ENCODE measurements at places on chromosomes 7 and 10.

GRCh38 chr10:31959461-31960173 is 31.0 kb upstream of the ARHGAP12 start:
- DNase-seq = no peak

GRCh38 chr10:11141571-11142091 is 124.0 kb downstream of the CELF2 start:
- no peak for DNase-seq

GRCh38 chr10:128053356-128053755 is 72.9 kb downstream of the MKI67 start:
- DNase-seq = no peak

- no peak for DNase-seq
Observed at GRCh38 chr10:369221-369683, 234.0 kb downstream of the ZMYND11 start.

DNA sequence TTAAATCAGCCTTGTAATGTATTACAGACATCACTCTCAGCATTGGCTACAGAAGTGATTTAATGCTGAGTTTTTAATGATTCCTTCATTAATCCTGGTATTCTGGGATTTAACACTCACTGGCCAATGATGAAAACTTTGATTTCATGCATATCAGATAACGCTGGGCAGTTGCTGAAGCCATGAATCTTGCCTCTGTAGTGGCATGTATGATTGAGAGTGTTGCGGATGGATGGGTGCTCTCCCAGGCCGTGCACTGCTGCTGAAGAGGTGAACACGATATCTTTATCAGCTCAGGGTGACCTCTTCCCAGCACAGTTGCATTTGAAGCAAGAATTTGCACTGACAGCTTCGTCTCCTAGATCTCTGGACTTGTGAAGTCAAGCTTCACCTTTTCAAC is 168.7 kb downstream of the LRRC4 start:
- DNase-seq = no peak

DNA sequence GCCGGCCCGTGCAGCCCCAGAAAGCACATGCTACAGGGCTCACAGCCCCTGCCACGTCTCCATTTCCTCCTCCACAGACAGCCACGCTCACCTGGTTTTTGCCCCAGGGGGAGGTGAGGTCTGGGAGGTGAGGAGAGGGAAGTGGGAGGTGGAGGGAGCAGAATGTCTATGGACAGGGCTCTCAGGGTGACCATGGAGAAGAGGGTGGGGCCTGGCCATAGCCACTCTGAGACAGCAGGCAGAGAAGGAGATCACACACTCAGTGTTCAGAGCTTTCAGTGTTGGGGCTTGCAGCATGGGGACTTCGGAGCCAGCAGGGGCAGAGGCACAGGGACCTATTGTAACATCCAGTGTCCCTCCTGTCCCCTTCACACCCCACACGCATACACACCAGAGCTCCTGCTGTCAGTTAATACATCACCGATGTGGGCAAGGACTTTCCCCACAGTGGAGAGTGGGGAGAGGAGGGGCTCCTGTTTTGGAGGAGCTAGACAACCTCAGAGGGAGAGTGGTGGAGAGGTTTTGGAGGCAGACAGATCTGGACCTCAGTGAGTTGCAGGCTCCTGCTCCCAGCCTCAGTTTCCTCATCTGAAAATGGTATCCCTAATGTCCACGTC is 14.4 kb downstream of the WDFY4 start:
- DNase-seq = no peak

GRCh38 chr10:62811159-62811875 is 4.8 kb downstream of the EGR2 start:
- peak; percentile 53 for DNase-seq

DNA sequence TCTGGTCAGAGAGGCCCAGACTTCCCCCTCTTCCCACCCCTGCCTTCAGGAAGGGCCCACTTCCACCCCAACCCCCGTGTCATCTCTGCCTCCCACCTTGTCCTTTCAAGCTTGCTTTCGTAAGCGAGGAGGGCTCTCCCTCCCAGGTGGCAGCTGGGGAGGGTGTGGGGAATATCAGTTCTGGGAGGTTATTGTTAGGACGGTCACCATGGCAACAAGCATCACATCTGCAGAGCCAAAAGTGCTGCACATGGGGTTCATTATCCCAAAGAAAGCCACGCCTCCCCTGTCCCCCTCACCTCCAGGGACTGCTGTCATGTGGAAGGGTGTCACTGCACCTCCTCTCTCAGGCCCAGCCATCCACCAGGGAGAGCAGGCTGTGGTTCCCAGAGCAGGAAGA is 2.6 kb upstream of the CAMK2B start:
- no peak for DNase-seq

GRCh38 chr10:85620807-85621206 is 745.8 kb downstream of the GRID1 start:
- no peak for DNase-seq

GRCh38 chr7:99374111-99375064 is at the start of gene ARPC1B:
Gene ARPC1B (plus strand): TSS chr7:99374730. CDS start chr7:99385715, 10,985 bp downstream.
- DNase-seq = peak; percentile 88

GRCh38 chr10:131964298-131964697 is 17.4 kb downstream of the BNIP3 start:
- DNase-seq = no peak

DNA sequence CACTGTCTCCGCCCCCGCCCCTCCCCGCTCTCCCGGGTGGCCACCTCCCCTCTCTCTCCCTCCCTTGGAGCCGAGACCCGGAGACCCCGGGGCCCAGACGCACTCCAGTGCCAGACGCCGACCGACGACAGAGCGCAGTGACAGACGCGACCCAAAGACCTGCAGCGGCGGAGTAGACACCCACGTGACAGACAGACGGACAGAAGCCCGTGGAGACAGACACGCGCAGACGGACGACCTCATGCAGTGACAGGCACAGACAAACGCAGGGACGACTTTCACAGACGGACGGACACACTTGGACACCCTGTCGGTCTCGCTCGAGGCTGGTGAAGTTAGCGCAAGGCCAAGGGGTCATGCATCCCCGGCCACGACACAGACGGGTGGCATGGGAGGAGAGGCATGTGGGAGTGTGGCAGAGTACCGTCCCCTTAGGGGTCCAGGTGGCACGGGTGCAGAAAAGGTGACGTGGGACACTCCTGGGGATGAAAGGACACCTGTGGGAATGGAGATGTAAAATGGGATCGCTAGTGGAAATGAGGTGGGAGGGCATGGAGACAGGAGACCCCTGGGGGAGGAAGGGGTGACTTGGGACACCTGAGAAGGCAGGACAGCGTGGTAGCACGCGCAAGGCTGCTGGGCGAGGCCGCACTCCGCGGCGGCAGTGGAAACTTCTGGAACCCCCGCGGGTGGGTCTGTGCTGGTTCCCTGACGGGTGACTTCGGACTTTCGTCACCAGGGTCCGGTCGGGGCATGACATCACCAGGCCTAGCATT is 456 bp upstream of the ACHE start:
- DNase-seq = peak; percentile 41

DNA sequence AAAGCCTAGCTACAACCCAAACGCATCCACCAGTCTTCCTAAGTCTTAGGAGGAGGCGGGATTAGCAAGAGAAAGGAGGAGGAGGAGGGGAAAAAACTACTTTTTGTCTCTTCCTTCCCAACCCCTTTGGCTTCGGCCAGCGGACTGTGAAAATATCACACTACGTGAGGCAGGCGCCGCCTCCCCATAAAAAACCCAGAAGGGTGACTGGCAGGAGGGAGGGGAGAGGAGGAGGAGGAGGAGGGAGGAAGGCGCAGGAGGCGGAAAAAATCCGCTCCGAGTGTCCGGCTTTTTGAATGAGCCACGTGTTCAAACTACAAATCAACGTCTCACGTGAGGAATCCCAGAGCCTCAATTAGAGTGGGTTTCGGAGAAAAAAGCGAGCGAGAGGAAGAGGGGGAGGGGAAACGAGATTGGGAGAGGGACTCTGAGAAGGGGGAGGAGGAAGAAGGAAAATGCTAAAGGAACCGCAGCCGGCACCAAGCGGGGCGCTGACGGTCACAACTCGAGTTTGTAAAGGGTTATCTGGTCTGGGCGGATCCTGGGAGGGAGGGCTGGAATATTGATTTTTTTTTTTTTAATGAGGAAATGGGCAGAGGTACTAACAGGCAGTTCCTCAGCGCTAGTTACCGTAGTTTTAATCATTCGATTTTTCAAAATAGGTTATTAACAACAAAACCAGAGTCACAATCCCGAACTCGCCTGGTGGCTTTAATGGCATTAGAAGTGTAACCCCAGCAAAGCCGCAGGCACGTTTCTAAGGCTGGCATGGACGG is at the start of gene IGF2BP3:
Gene IGF2BP3, minus strand, starts transcription at position 162 of the 776 bp plus-strand sequence. CDS start 381 bp downstream, outside the sequence.
- DNase-seq = peak; percentile 23

DNA sequence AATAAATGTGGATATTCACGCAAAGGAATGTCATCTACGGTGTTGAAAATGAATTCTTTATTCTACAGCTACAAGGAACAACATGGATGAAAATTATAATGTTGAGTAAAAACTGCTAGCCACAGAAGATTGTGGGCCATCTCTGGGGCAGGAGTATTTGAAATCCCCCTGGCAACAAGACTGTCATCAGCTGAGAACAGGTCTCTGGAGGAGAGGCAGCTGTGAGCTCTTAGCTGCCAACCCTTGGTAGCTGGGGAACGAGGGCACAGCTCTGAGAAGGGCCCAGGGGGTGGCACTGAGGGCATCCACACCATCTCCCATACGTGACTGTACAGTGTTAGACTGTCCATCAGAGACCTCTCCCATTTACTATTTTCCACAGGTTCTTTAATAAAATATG is 340.1 kb upstream of the MGMT start:
- no peak for DNase-seq

DNA sequence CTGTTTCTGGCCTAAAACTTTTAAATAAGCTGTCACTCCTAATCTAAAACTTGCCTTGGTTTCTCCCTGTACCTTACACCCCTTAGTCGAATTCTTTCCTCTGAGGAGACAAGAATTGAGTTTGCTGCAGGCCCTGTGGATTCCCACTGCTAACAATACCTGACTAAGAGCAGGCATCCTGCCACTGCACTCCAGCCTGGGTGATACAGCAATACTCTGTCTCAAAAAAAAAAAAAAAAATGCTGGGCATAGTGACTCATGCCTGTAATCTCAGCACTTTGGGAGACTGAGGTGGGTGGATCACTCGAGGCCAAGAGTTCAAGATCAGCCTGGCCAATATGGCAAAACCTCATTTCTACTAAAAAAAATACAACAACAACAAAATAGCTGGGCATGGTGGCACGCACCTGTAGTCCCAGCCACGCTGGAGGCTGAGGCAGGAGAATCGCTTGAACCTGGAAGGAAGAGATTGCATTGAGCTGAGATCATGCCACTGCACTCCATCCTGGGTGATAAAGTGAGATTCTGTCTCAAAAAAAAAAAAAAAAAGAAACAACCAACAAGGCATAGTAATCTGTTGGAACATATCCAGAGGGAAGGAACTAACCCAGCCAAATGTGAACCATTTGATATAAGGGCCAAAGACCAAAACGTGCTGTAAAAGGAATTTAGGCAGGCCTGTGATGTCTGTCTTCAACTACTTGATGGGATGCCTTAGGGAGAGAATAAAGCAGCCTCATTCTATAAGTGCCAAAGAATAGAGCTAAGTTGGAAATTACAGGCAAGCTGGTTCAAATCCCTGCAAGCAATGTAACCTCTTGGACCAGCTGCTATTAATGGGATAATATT is 732.7 kb upstream of the AUTS2 start:
- DNase-seq = no peak

DNA sequence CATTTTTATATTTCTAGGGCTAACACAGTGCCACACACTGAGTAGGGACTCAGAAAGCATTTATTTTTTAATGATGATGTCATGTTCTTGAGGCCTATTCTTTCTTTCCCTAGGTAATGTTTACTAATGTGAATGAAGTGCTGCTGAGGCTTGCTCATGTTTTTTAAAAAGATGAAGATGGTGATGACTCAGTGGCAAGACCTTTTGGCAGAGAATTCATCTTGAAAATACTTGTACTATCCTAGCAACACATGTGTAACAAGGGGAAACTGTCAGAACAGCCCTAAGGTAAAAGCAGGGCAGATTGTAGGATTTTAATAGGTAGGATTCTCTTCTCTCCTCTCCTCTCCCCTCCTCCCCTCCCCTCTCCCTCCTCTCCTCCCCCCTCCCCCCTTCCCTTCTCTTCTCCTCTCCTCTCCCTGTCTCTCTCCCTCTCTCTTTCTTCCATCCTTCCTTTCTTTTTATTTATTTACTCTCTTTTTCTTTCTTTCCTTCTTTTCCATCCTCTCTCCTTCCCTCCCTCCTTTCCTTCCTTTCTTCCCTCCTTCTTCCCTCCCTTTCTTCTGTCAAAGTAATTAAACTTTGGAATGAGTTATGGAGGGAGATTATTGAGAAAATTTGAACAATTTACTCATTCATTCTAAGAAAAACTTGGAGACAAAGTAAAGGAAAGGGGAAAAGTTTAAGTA is 75.3 kb downstream of the ZNF92 start:
- DNase-seq = no peak

DNA sequence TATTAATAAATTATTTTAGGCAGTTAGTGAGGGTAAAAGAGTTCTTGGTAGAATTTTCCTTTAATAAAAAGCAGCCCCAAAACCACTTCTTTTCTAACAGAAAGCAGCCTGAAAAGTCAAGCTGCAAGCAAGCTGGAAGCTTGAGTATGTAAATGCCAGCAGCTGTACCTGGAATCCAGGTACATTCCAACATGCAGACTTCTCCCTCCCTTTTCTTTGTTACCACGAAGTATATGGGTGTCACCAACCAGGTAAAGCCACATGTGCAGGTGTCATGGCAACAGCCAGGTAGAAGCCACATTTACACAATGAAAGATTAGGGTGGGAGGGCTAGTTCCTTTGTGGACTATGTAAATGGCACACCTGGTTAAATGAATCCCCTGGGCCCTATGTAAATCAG is 114.6 kb downstream of the EPC1 start:
- no peak for DNase-seq

DNA sequence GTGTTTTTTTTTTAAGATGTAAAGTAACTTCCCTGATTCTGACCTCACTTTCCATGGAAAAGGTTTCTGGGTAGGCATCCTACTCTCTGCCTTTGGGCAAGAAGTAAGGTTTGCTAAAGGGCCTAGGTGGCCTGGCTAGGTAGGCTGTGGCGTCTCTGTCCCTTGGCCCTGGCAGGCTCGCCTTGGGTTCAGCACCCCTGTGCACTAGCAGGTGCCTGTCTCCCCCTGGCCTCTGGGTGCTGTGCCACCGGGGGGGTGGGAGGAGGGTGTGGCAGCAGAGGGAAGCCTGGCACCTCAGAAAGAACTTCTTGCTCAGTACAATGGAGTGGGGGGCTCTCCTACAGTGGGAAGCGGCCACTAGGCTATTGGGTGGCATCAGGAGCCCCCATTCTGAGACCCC is 14.0 kb downstream of the TECPR1 start:
- no peak for DNase-seq

DNA sequence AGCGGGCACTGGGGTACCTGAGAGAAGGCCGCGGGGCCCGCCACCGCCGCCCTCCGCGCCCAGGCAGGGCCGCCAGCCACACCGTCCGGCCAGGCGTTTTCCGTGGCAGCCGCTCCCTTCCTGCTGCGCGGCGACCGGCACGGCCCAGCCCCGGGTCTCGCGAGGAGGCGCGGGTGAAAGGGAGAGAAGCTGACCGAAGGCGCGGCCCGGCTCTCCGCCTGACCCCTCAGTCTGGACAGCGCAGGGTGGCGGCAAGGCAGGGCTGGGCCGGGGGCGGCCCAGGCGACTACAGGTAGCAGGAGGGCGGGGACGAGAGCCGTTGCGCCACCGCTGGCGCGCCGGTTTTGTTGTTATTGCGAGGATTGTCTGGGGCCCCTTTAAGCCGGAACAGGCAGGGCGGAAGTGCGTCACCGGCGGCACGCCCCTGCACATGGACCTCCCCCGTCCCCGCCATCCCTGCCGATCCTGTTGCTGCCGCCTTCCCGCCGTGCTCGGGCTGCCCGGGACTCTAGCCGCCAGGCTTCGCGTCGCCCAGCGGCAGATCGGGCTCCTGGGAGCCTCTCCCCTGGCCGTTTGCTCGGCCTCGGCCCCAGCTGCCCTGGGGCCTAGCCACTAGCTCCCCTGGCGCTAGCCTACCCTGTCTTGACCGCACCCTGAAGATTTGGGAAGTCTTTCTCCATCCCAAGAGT is at the start of gene HERPUD2:
Gene HERPUD2, minus strand, starts transcription at position 352 of the 689 bp plus-strand sequence. CDS start 805 bp downstream, outside the sequence.
- DNase-seq = peak; percentile 93
